Gastroesophageal sphincter (tissue), 4 donors: ENCODE measurements at places on chromosomes 6 and 20.

GRCh38 chr6:6858533-6858982, 249.2 kb upstream of the RREB1 start:
- ATAC-seq, result no peak

- ATAC-seq, result no peak
Measured at GRCh38 chr20:25015986-25016385, 23.4 kb upstream of the APMAP start.

DNA sequence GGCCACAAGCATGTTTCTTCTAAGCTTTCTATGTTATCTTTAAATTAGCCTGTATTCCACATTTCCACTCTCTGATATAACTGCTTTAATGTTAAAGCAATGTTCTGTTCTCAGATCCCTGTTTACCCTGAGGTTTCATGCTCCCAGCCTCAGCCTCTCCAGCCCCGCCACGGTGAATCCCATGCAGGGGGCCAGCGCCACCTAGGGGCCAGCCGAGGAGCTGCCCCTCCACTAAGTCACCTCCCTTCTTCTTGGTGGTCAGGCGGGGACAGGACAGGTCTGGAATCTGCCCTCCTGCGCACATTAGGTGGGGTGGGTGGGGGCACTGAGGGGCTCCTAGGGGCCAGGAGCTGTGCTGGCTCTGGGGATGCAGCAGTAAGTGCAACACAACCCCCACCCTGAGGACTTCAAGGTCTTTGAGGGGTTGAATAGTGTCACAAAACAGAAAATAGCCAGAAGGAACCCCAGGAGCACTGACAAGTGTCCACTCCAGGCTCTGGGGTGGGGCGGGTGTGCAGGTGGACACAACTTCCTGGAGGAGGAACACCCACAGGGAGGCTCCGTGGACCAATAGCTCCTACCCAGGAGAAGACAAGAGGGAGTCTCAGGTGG, 61.6 kb downstream of the RAB44 start:
- ATAC-seq, result peak; percentile 90

GRCh38 chr6:40972814-40973213, 66.2 kb downstream of the UNC5CL start:
- ATAC-seq, result no peak

GRCh38 chr6:25250878-25251277, 28.3 kb upstream of the CARMIL1 start:
- ATAC-seq, result no peak

DNA sequence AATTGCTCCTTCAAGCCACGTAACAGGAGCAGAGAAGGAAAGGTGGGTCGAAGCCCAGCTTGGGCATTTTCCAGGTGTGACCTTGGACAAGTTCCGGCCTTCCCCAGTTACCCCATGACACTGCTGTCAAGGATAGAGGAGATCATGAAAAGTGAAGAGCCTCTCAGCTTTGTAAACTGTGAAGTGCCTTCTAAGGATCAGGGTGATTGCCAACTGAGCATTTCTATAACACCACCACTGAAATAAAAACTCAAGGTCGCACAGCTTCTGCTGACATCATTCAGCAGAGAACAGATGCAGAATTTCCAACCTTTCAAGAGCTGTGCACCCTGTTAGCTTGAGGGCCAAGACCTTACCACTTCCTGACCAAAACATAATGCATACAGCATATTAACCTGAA, 24.0 kb upstream of the ZMYND8 start:
- ATAC-seq, result no peak

GRCh38 chr6:149233056-149233715, 84.3 kb upstream of the TAB2 start:
- ATAC-seq, result no peak
